ENCODE measurements at places on chromosomes 7 and 10.

GRCh38 chr10:103843045-103843444 lies 12.3 kb downstream of the SH3PXD2A start:
- DNase-seq = no peak

- DNase-seq = no peak
Measured at GRCh38 chr10:67100951-67101350, 175.1 kb downstream of the LRRTM3 start.

- DNase-seq = no peak
Measured at GRCh38 chr10:1425879-1426278, 311.4 kb downstream of the ADARB2 start.

- DNase-seq = no peak
Measured at GRCh38 chr10:52900593-52900992, 128.0 kb upstream of the MBL2 start.

DNA sequence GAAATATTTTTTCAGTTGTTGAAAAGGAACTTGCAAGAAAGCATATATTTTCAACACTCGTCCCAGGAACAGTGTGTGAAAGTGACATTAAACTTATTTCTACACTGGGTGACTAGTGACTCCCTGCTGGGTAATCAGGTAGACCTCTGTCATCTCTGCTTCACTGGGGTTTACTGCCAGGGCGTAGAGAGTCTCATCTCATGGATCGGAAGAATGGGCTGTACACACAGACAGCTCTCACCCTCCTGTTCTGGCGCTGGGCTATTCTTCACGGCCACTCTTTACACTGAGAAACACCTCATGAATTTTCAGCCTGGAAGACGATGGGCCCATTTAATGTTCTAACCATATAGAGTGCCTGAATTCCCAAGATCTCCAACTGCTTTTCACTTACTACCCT lies 36.4 kb downstream of the NRP1 start:
- no peak for DNase-seq

GRCh38 chr7:92598310-92598981 lies 8.3 kb upstream of the FAM133B start:
- DNase-seq = no peak

GRCh38 chr10:72375585-72375984 lies 20.9 kb upstream of the DNAJB12 start:
- no peak for DNase-seq

DNA sequence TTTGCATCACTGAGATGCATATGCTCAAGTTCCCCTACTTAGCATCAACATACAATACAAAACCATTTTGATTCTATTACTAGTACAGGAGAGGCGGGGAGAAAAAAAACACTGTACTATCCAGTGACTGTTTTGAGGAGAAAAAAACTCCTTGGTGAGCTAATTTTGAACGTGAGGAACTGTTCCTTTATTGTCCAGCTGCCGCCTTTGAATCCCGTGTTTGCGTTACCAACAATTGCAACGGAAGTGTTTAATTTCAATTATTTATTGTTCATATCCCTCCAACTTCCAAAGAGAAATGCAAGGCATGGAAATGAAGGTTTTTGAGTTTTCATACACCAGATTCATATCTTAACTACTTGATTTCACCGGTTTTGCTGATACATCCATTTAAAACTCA lies 66.4 kb upstream of the ARHGAP21 start:
- no peak for DNase-seq

GRCh38 chr10:58773341-58773740 lies 260.7 kb downstream of the BICC1 start:
- DNase-seq = no peak

- no peak for DNase-seq
Measured at GRCh38 chr7:101094791-101095375, 9.6 kb downstream of the TRIM56 start.

DNA sequence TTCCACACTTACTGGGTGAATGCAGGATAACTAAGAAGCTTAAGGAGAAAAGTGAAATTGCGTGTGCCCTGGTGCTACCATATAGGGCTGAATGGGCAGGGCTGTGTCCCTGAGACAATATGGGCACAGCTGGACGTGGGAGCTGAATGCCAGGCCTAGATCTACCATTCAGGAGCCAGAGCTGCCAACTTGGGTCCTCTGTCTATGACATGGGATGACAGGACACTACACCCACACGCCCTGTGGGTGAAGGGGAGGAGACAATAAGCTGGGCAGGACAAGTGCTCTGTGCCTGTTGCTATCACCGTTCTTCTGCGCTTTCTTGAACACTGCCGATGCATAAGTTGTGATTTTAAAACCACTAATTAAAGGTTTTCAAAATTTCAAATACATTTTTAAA lies 293.9 kb downstream of the TNS3 start:
- no peak for DNase-seq

DNA sequence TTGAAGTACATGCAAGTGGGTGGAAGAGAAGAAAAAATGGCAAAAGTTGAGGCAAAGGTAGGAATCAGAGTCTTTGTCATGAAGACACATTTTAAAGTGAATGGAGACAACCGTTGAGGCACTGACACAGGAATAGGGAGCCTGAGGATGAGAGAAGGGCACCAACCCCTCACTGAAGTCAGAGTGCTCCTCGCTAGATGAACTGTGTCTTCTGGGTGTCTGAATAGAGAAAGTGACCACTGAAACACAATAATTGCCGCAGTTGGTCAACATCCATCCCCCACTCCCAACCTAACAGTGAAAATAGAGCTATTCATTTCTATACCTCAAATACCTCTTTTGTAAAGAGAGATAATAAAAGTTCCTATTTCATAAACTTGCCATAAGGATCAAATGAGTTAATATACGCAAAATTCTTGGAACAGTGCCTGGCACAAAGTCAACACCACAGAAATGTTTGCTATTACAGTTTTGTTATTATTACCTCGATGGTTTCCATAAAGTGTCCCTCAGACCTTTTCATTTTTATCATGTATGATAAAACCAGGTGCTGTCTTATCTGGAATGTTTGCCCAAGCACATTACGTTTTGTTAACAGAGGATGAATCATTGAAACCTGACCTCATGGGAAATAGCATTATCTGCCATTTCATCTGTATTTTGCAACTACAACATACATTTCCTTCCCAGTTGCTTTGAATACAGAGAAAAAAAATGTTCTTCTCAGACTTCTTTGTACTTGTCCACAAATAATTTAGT lies 61.8 kb upstream of the SP4 start:
- no peak for DNase-seq

GRCh38 chr7:151742713-151743480 lies 134.0 kb downstream of the PRKAG2 start:
- DNase-seq = no peak

Measured in stimulated activated CD8-positive, alpha-beta memory T cell treated with anti-CD3 and anti-CD28 coated beads, Interleukin-7, amount 100 ng/mL, for 1 hour (primary cell).